Stimulated activated CD8-positive, alpha-beta memory T cell treated with anti-CD3 and anti-CD28 coated beads, Interleukin-15, amount 100 ng/mL, for 24 hours (primary cell): ENCODE measurements at places on chromosomes 11 and 22.

GRCh38 chr22:46824344-46824909 lies 62.0 kb downstream of the TBC1D22A start:
- no peak for DNase-seq

- no peak for DNase-seq
These were observed 72.1 kb upstream of the YWHAH start for GRCh38 chr22:31872209-31872608.

DNA sequence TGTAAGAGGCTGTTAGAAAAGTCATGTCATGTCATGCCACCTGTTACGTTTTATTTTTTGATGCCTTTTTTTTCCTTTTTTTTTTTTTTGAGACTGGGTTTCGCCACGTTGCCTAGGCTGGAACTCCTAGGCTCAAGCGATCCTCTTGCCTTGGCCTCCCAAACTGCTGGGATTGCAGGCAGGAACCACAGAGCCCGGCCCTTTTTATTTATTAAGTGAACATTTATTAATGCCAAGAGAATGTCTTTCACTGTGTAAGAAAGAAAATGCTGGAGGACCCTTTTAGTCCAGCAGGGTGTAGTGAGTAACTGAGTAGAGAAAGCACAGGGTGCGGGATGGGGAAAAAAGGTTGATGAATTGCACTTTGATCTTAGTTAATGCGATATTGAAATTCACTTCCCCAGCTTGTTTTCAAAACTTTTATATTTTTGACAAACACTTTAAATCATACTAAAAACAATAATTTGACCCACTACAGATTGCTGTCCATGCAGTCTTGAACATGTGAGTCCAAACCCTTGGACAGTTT lies 2.3 kb upstream of the XBP1 start:
- no peak for DNase-seq

- DNase-seq, result no peak
These were observed 25.0 kb upstream of the MGAT3 start for GRCh38 chr22:39431821-39432251.

DNA sequence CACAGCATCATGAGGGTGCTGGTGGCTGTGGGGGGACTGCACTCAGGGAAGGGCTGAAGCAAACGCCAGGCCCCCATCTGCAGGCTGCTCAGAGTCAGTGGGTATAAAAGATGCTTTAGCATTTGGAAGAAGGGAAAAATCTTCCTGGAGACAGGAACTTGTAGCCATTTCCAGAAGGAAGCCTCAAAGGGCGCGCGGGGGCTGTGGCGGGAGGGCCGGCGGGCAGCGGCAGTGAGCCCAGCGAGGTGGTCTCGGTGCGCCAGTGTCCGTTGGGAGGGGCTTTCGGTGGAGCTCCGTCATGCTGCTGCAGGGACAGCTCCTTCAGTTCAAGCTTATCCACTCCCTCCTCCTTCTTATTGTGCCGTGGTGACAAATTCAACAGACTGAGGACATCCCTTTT lies 63.0 kb upstream of the PITPNB start:
- no peak for DNase-seq

DNA sequence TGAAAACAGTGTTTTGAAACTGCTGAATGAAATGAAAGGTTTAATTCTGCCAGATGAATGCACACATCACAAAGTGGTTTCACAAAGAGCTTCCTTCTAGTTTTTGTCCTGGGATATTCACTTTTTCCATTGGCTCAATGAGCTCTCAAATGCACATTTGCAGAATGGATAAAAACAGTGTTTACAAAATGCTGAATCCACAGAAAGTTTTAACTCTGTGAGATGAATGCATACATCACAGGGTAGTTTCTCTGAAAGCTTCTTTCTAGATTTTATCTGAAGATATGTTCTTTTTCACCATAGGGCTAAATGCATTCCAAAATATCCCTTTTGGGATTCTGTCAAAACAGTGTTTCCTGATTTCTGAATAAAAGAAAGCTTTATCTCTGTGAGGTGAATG lies 237.6 kb downstream of the OR4A5 start:
- no peak for DNase-seq

GRCh38 chr22:45402466-45402985 lies 10.9 kb downstream of the SMC1B start:
- DNase-seq, result no peak

GRCh38 chr11:45906965-45907611 lies at the start of gene FREY1:
Gene FREY1, minus strand, starts transcription at chr11:45907271. Its CDS starts 26 bp downstream, at chr11:45907245.
- no peak for DNase-seq
